Left kidney (tissue), 8 donors: ENCODE measurements at places on chromosomes 7 and 10. TPM values are rescaled to one million over a fixed set of nuclear protein-coding genes. Genes with fewer than 3 reads are reported as not detected.

DNA sequence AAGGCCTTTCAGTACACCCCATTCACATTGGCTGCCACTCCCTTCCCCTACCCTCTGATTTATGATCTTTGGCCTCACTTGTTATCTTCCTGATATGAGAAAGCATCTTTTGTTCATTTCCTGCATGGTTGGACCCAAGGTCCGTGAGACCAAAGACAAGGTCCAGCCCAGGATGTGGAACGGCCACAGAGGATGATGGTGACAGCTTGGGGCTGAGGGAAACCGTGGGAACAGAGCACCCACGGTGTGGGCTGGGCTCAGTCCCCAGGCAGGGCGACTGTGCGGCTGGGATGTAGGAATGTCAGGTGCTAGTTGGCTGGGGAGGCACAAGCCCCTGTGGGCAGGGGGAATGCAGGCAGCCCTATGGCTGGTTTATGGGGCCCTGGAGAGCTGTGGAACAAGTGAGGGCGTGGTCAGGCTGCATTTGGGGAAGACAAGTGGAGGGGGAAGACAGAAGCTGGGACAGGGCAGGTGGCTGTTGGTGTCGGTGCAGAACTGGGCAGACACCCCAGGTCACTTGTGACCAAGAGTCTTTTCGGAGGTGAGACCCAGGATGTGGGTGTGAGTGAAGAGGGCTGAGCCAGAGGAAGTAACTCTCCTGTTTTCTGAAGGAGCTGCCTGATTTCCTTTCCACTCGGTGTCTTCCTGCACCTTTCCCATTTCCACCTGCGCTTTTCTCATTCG is 51.7 kb upstream of the IGFBP3 start:
- DNase-seq: no peak

GRCh38 chr10:6165221-6165725 is 37.5 kb upstream of the PFKFB3 start:
- DNase-seq: no peak

DNA sequence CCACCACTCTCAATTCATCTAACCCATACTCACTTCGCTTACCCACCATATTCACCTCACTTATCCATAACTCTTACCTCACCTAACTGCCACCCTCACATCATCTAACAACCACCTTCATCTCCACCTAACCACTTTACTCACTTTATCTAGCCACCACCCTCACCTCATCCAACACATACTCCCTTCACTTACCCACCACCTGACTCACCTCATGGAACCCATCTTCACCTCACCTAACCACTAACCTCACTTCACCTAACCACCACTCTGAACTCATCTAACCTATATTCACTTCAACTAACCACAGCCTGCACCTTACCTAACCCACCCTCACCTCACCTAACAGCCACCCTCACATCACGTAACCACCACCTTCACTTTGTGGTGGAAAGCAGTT is 84.2 kb downstream of the VIPR2 start:
- no peak for DNase-seq

DNA sequence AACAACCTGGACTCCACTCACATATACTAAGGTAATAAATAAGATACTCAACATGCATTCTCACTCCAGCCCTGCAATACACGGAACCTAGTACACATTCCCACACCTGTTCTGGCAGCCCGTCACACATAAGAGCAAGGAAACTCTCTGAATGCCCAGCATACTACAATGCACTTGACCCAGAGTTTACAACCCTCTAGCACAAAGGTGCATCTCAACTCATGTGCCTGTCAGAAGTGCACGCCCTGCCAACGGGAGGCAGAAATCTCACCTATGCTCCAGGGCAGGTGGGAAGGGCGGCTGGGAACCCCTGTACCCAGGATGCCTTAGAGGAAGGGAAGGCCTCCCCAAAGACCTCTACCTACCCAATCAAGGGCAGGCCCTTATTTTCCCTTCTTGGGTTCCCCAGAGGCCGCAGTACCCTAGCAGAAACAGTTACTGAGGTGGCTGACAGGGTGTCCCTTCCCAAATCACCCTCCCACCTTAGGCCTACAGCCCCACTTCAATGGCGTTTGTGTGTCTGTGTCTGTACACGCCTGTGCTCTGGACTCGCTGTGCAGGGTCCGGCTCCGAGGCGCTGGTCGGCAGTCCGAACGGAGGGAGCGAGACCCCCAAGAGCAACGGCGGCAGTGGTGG is 2.0 kb downstream of the EVX1 start:
- DNase-seq: no peak

DNA sequence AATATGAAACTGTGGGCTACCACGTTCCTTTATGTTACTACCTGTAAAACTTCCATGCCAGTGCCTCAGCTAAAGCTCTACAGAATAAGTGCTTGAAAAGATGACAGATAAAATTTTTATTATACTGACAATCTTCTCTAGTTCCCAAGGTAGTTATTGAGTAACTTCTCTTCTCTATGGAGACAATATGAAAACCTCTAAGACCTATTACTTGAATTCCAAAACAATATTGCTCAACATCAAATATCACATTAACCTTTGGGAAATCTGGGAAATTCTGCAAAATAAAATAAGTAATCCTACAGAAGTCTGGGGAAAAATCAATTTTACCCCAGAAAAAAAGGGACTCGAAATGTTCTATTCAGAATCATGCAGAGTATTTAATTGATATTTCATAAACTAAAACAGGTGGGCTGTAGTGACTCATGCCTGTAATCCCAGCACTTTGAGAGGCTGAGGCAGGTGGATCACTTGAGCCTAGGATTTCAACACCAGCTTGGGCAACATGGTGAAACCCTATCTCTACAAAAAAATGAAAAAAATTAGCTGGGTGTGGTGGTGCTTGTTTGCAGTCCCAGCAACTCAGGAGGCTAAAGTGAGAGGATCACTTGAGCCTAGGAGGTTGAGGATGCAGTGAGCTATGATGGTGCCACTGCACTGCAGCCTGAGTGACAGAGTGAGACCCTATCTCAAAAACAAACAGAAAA is 23.8 kb upstream of the ANK3 start:
- DNase-seq: no peak

DNA sequence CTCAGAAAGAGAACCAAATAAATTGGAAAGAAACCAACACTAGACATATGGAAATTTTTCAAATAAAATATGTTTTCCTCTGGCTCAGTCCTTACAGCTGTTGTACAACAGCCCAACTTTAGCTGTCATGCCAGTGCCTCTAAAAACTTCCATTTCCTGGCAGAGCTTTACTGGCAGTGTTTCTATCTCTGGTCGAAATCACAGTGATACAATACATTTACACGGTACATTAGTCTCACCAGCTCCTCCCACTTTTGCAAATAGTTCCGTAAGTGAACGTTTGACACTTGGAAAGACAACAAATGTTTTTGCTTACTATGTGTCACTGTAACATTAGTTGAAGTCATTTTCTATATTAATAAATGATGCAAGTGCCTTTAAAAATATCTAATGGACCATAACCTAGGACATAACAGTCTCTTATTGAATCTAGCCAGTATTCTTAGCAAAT is 29.8 kb downstream of the BCAP29 start:
- no peak for DNase-seq

DNA sequence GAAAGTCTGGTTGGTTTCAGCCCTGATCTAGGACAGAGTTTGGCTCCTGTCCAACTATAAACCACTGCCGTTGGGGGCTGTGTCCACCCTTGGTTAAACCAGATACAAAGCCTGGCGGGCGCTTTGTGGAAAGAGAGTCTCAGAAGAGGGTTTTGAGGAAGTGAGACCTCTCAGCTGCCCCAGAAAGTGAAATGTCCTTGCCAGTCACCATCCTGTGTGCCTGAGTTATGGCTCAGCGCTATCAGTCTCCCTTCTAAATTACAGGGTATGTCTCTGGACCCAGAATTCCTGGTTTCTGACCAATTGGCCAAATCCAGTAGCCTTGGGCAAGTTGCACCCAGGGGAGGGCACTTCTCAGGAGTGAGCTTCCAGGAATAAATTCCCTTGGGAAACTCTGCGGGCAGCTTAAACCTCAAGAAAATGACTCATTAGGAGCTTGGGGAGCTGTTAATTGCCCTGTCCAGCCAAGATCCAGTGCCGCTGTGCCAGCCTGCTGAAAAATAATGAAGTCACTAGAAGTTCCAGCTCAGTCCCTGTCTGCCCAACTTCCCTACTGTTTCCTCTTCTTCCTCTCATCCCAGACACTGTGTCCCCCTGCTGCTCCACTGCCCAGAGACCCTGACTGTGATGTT is 66.7 kb upstream of the PDZD8 start:
- DNase-seq: no peak

ZNF804B gene
- polyA plus RNA-seq: 0.42 TPM

PON1 gene
- 0.33 TPM for polyA plus RNA-seq

ETV1 gene
- polyA plus RNA-seq: 45.6 TPM

RASSF4 gene
- polyA plus RNA-seq: 31.1 TPM
